H1 (cell line): ENCODE measurements at places on chromosomes 2 and 18. TPM values are rescaled to one million over a fixed set of nuclear protein-coding genes. Genes with fewer than 3 reads are reported as not detected.

- no peaks in the 10 kb centered on the region for H3K36me3 ChIP-seq
- DNase-seq, result no peak
- no peak overlapping the region for H3K27ac ChIP-seq
- H3K4me1 ChIP-seq, result no peaks in the 10 kb centered on the region
Measured at GRCh38 chr2:64298161-64298560, 153.9 kb upstream of the PELI1 start.

UGT1A9 gene
- not detected in 2 replicates for total RNA-seq

RNMT gene
- 59.6 and 63.5 TPM in 2 replicates for total RNA-seq

ALPI gene
- total RNA-seq, result not detected in 2 replicates

- H3K27me3 ChIP-seq, result no peaks in the 10 kb centered on the region
- no peaks in the 10 kb centered on the region for H3K36me3 ChIP-seq
- no peak overlapping the region for H3K27ac ChIP-seq
- no peak for DNase-seq
- H3K4me1 ChIP-seq, result no peaks in the 10 kb centered on the region
Measured at GRCh38 chr2:85723707-85724360, 29.7 kb downstream of the GNLY start.
